GM12865 (cell line): ENCODE measurements at places on chromosomes 2 and 18.

GRCh38 chr2:161030260-161031063 is 129.8 kb upstream of the TANK start:
- no peak for DNase-seq

DNA sequence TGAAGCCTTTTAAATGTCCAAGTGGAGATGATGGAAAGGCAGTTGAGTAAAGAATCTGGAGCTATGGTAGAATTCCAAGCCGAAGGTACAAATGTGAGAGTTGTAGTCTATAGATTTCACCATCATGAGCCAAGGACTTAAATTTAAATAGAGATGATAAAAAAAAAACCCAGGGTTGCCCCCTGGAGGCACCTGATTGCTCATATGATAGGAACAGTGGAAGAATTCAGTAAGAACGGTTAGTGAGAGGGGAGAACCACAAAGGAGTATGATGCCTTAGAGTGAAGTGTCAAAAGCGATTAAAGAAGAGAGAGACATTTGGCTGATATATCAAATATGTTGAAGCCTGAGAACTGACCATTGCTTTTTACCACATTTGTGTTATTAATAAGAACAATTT is 11.9 kb downstream of the NYAP2 start:
- no peak for DNase-seq

- no peak for DNase-seq
Observed at GRCh38 chr18:70273021-70273420, 15.8 kb upstream of the SOCS6 start.

DNA sequence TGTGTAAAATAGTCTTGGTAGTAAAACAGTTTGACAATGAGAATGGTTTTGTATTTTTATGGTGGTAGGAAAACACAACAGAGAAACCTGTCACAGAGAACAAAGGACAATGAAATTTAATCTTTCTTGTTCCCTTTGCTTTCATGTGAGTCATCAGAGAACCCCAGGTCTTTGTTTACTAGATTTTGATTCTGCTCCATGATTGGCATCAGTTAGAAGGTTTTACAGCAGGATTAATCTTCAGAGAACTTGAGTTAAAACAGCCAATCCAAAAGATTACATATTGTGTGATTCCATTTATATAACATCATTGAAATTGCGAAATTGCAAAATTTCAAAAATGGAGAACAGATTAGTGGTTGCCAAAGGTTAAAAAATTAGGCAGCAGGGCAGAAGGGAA is 2.5 kb downstream of the APLF start:
- no peak for DNase-seq

GRCh38 chr18:905948-906415 is 1.3 kb downstream of the ADCYAP1 start:
- no peak for DNase-seq

- DNase-seq, result no peak
Observed at GRCh38 chr2:214052235-214052634, 358.6 kb upstream of the VWC2L start.

GRCh38 chr2:40384714-40385113 is 67.2 kb downstream of the SLC8A1 start:
- no peak for DNase-seq

DNA sequence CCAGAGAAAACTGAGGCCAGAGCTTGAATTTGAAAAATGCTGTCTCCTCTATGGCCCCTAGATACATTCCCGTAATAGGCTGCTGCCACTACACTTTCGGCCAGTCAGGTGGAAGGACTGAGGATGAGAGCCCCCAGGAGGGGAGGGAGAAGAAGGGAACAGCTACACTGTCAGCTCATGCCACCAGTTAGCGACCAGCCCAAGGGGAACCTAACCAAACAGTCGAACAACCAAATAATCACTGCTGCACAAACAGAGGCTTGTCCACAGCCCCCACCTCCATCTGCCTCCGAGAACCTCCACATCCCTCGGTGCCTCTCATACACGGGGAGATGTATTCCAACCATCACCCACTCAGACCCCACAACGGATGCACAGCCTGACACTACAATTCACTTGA is 7.3 kb downstream of the ZNF516 start:
- no peak for DNase-seq

GRCh38 chr2:42054714-42055430 is 7.1 kb downstream of the PKDCC start:
- DNase-seq, result no peak

DNA sequence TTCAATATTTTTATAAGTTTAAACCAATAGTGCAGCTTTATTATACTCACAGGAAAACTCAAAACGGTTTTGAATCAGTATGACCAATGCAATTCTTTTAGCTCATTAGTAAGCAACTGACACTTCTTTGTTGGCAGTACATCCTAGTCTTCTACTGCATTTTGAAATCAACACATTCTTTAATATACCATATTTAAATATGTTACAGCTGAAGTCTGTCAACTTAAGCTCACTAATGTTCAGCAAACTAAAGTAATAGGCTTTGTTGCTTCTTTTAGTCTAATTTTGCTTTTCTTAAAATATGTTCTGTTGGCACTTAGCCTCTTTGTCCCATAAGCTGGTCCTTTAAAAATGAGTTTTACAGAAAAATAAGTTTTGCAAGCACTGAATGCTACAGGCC is 55.4 kb upstream of the CCBE1 start:
- DNase-seq, result no peak

- no peak for DNase-seq
Observed at GRCh38 chr18:58842978-58843687, 21.5 kb upstream of the ZNF532 start.

- DNase-seq, result no peak
Observed at GRCh38 chr18:74420481-74420880, 36.6 kb downstream of the DIPK1C start.

GRCh38 chr2:241116606-241117560 is 14.8 kb upstream of the MTERF4 start:
- DNase-seq, result no peak

GRCh38 chr2:136916131-136916530 is 150.8 kb downstream of the THSD7B start:
- DNase-seq, result no peak

DNA sequence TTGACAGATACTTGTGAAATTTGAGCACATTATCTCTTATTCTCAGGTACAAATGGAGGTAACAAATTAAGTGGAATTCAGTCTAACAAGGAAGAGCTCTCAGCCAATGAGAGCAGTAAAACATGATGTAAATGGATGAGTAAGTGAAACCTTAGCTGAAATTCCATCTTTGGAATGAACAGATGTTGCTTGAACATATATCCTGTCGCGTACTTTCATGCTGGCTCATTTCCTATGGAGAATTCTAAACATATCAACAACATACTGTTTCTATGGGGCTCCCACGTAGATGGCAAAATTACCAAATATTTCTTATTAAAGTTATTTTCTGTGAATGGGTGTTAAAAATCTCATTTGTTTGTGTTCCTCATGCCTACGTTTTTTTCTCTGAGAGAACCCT is 256.3 kb upstream of the LINC00305 start:
- DNase-seq, result no peak

- no peak for DNase-seq
Observed at GRCh38 chr18:48869591-48869990, 81.2 kb downstream of the SMAD7 start.

- DNase-seq, result no peak
Observed at GRCh38 chr2:197179744-197180498, 130.7 kb downstream of the ANKRD44 start.
